ENCODE measurements at places on chromosomes 13 and 19.

DNA sequence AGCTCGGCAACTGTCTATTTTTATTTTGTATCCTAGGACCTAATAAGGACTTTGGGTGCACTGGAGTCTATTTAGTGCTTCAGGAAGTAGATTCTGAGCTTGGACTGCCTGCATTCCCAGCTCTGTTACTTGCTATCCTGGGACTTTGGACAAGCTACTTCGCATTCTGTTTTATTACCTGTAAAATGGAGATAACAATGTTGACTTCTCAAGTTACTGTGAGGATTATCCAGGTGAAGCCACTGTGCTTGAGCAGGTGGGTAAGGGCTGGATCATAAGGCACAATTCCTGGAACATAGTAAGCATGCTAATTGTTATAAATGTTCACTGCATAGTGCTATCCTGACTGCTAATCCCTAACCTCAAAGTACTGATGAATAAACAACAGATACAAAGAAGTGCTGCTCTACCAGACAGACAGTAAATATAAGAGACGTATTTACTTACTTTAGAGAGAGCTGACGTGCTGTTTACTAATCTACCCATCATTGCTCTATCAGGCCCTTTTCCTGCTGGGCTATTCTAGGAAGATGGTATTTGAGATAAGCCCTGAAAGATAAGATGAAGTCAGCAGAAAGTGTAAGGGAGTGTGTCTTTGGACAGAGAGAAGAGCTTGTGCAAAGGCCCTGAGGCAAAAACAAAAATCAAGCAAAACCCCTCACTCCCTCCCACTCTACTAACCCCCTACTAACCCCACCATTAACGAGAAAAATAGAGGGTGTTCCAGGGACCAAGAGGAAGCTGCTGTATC is 50.8 kb upstream of the FLT1 start:
- no peak for DNase-seq

- peak; percentile 50 for DNase-seq
Observed at GRCh38 chr19:28878862-28879566, 333.9 kb downstream of the UQCRFS1 start.

GRCh38 chr19:54352546-54352945 is 12.2 kb downstream of the LAIR1 start:
- DNase-seq: no peak

- DNase-seq: no peak
Observed at GRCh38 chr13:29175250-29175873, 355.2 kb downstream of the MTUS2 start.

GRCh38 chr19:8069096-8069973 is 16.8 kb downstream of the CCL25 start:
- DNase-seq: no peak

DNA sequence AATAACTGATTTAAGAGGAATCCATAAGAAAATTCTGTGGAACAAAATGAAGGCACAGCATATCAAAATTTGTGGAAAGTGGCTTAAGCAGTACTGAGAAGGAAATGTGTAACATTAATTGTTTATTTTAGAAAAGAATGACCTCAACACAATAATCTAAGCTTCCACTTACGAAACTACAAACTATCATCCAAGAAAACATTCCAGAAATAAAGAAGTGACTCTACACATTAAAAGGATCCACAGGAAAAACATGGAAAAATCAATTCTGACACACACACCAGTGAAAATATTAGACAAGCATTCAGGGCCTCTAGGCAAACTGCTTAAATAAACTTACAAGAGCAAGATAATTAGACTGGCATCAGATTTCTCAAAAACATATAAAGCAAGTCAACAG is 14.0 kb downstream of the EXOSC8 start:
- DNase-seq: no peak

DNA sequence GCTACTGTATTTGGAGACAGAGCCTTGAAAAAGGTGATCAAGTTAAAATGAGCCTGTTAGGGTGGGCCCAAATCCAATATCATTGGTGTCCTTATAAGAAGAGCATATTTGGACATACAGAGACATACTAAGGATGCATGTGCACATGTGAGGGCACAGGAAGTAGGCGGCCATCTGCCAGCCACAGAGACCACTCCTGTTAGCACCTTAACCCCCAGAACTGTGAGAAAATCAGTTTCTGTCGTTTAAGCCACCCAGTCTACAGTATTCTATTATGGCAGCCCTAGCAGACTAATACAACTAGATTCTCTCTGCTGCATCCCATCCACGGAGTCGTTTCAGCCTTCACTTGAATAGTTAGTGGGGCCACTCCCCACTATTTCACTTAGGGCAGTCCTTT is 39.4 kb upstream of the DGKH start:
- no peak for DNase-seq

DNA sequence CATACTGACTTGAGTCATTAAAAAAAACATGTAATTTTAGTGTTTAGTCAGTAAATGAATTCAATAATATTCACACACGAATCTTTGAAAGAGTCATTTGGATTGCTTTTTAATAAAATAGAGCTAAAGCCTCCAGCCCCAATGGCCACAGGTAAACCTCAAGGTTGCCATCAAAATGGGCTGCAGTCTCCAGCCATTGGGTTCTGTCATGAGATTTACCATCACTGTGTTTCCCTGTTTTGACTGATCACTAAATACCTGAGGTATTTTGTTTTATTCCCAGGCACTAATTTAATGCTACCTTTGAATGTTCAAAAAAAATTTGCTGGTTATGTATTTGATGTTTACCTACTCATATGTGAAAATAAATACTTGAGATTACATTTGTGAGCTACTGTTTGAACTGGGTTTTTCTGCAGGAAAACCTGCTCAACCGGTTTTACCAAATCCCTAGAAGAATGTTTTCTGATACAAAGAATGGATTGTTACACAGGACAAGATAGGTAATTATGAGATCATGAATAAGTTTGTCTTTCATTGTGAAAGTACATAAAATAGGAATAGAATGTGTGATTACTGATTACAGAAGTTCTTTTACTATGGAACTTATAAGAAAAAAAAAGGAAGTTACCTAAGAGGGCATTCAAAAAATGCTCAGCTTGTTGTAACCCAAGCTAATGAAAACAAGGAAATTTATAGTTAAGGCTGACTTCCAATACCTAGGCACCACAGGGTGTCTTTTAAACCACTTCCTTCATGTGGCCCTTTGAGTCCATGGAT is 391.3 kb downstream of the EFNB2 start:
- no peak for DNase-seq

GRCh38 chr19:14871619-14872230 is 14.2 kb downstream of the OR7A17 start:
- no peak for DNase-seq

GRCh38 chr13:51887468-51887867 is 25.7 kb downstream of the CCDC70 start:
- no peak for DNase-seq

GRCh38 chr19:46542428-46543230 is 47.0 kb upstream of the PNMA8B start:
- DNase-seq: peak; percentile 80

GRCh38 chr19:54436031-54436523 is 12.9 kb upstream of the LENG8 start:
- DNase-seq: no peak

DNA sequence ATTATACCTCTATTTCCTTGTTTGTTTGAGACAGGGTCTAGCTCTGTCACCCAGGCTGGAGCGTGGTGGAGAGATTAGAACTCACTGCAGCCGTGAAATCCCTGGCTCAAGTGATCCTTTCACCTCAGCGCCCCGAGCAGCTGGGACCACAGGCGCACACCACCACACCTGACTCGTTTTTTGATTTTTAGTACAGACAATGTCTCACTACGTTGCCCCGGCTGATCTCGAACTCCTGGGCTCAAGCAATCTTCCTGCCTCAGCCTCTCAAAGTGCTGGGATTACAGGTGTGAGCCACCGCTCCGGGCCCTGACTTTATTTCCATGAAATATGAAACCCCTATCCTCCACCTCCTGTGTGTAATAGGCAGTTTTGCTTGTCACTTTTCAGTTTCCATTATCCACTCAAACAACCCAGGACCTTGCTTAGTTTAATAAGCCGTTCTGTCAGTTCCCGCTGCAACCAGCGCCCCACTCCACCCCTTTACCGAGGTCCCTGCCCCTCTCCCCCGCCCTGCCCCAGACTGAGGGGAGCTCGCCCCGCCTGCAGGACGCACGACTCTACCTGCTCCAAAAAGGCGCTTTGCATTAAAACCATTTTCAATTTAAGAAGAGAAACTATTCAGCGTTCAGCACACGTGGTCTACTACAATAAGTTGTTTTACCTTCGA is 16.9 kb downstream of the ZNF816 start:
- DNase-seq: no peak

- no peak for DNase-seq
Observed at GRCh38 chr13:21837841-21838551, 167.1 kb downstream of the FGF9 start.

- DNase-seq: no peak
Observed at GRCh38 chr19:28066161-28066560, 1146.8 kb downstream of the UQCRFS1 start.

DNA sequence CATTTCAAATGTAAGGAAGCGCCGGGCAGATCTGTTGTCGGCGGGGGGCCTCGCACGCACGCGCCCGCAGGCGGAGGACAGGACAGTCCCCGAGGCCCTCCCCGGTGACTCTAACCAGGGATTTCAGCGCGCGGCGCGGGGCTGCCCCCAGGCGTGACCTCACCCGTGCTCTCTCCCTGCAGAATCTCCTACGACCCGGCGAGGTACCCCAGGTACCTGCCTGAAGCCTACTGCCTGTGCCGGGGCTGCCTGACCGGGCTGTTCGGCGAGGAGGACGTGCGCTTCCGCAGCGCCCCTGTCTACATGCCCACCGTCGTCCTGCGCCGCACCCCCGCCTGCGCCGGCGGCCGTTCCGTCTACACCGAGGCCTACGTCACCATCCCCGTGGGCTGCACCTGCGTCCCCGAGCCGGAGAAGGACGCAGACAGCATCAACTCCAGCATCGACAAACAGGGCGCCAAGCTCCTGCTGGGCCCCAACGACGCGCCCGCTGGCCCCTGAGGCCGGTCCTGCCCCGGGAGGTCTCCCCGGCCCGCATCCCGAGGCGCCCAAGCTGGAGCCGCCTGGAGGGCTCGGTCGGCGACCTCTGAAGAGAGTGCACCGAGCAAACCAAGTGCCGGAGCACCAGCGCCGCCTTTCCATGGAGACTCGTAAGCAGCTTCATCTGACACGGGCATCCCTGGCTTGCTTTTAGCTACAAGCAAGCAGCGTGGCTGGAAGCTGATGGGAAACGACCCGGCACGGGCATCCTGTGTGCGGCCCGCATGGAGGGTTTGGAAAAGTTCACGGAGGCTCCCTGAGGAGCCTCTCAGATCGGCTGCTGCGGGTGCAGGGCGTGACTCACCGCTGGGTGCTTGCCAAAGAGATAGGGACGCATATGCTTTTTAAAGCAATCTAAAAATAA is 18.2 kb downstream of the IL17D start:
- no peak for DNase-seq

GRCh38 chr13:80707000-80707983 is 366.4 kb upstream of the SPRY2 start:
- no peak for DNase-seq

GRCh38 chr13:52405767-52406494 is at the start of gene THSD1:
TSS of gene THSD1 (minus strand) at chr13:52406172. CDS start at chr13:52402600, 3,572 bp downstream.
- peak; percentile 11 for DNase-seq

DNA sequence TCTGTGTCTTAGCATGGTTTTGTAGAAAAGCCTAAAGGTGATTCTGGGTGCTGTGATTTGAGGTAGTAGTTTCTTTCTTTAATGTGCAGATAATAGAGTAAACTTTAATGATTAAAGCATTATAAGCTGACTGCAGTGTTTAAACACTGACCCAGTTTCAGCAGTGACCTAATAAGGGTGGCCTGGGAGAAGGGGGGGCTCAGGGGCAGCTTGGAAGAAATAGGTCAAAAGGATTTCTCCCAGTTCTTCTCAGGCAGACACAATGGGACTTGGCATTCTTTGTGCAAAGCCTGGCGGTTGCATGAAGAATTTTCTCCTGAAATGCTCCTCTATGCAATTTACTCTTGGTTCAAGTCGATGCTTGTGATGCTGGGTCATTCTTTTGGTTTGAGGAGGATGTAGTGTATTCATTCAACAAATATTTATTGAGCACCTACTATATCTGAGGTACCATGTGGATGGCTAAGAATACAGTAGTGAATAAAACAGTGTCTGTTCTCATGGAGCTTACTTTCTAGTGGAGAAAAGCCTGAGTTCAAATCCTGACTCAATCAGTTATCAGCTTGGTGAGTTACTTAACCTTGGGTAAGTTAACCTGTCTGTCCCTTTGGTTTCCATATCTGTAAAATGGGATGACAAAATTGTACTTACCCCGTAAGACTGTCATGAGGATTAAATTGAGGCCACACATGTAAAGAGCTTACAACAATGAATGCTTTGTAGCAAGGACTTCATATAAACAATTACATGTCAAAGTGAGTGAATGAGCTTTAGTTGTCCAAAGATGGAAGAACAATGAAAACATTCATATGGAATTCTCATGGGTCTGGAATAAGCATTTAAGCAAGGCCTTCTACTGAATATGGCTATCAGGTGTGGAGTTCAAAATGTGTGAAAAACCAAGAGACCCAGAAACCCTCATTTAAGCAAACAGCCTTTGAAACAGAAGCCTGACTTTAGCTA is 210.2 kb downstream of the KCNRG start:
- DNase-seq: no peak

DNA sequence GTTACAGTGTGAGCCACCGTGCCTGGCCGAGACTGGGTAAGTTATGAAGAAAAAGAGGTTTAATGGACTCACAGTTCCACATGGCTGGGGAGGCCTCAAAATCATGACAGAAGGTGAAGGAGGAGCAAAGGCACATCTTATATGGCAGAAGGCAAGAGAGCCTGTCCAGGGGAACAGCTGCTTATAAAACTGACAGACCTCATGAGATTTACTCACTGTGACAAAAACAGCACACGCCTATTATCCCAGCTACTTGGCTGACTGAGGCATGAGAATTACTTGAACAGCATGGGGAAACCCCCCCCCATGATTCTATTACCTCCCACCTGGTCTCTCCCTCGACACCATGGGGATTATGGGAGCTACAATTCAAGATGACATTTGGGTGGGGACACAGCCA is 23.4 kb upstream of the ZNF561 start:
- no peak for DNase-seq

DNA sequence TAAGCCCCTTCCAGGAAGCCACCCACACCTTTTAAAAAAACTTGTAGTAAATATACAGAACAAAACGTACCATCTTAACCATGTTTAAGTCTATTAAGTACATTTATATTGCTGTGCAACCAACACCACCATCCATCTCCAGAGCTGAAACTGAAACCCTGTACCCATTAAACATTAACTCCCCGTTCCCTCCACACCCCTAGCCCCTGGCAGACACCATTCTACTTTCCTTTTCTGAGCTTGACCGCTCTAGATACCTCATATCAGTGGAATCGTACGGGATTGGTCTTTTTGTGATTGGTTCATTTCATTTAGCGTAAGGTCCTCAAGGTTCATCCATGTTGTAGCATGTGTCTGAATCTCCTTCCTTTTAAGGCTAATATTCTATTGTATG is 13.0 kb upstream of the SPATA13 start:
- DNase-seq: no peak

DNA sequence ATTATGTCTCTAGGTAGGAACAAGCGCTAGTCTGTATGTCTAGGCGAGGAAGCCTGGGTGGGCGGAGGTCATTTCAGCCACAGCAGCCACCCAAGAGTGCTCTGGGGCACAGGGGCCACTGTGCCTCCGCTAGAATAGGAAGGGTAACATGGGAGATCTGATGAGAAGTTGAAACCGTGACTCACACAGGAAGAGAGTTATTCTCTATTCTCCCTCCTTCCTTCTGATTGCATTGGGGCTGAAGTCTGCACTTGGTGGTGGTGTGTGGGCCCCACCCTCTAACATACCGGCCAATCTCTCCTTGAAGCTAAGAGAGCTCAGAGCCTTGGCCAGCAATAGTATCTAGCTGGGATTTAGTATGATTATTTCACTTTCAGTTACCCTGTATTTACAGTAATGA is 20.3 kb upstream of the GGACT start:
- no peak for DNase-seq
